ENCODE measurements at places on chromosomes 5 and 9. TPM values are rescaled to one million over a fixed set of nuclear protein-coding genes. Genes with fewer than 3 reads are reported as not detected.

Gene PCDHA12
- total RNA-seq = not detected

DNA sequence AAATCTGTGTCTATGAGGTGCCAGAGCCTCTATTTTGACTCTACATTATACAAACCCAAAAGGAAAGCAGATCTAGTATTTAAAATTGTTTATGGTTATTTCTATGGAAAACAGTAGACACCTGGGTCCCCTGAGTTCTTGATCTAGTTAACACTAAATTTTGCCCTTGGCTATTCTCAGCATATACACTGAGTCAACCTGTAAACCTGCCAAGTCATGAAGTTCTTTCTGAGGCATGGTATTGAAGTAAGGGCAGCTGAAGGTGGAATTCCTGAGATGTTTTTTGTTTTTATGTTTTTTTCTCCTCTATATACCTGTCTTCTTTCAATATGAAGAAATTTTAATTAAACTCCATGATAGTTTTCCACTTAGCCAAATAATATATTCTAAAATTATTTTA is 120.2 kb downstream of the PDE4D start:
- DNase-seq = no peak
- no peaks in the 10 kb centered on the region for H3K36me3 ChIP-seq
- H3K4me1 ChIP-seq = peaks cover 10% of the 10 kb centered on the region
- no peak overlapping the region for H3K27ac ChIP-seq

DNA sequence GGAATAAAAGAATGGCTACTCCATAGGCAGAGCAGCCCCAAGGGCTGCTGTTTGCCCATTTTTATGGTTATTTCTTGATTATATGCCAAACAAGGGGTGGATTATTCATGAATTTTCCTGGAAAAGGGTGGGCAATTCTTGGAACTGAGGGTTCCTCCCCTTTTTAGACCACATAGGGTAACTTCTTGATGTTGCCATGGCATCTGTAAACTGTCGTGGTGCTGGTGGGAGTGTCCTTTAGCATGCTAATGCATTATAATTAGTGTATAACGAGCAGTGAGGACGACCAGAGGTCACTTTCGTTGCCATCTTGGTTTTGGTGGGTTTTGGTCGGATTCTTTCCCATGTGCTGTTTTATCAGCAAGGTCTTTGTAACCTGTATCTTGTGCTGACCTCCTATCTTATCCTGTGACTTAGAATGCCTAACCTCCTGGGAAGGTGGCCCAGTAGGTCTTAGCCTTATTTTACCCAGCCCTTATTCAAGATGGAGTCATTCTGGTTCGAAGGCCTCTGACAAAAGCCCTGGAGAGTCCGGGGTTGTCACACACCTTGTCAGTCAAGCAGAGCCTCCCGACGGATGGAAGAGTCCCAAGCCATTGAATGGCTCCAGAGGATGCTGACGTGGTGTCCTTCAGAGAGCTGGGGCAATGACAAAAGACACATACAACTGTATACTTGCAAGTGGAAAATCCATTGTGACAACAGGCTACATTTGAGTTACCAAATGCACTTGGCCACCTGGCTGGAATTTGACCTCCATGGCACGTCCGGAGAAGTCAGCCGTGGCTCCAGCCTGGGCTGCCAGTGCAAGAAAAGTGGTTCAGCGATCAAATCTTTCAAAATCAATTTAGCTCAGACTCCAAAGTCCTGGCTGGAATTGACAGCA is 67.1 kb upstream of the CLINT1 start:
- no peaks in the 10 kb centered on the region for H3K27me3 ChIP-seq
- H3K4me3 ChIP-seq = no peak overlapping the region
- H3K4me1 ChIP-seq = no peaks in the 10 kb centered on the region
- H3K27ac ChIP-seq = no peak overlapping the region

Gene TMEM167A
- total RNA-seq = 39.5 TPM

DNA sequence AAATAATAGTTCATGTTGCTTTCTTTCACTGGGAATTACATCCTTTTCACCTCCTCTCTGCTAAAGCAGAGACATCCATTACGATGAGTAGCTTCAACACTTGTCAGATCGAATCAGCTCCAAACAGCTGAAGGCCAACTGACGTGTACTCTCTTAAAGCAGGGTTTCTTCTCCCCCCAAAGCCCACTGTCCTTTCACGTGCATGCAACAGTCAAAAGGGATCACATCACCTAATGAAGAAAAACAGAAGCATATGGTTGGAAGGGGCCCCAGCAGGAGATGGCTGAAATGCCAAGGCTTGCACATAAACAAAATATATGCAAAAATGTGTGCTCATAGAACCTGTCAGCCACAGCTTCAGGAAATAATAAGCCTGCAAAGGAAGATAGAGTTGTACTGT is 421.6 kb downstream of the ANXA1 start:
- H3K4me1 ChIP-seq = no peaks in the 10 kb centered on the region
- no peak overlapping the region for H3K4me3 ChIP-seq
- H3K27me3 ChIP-seq = no peaks in the 10 kb centered on the region
- no peaks in the 10 kb centered on the region for H3K36me3 ChIP-seq

DNA sequence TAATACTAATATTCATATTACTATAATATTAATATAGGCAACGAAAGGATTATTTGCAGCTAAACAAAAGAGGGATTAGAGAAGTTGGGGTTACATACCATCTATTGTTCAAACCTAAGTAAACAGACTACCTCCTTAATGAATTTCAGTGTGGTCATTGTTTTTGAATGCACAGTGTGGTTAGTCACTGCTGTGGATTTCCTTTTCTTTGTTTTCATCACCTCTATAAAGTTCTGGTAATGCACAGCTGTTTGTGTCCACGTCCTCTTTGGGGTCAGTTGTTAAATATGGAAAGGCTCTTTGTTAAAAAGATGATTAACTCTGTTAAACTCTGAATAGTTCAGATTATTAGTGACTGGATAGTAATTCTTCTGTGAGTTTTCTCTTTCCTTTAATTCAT is 233.6 kb downstream of the MAST4 start:
- peak overlapping the region; percentile 69 for H3K27ac ChIP-seq
- DNase-seq = no peak
- H3K36me3 ChIP-seq = no peaks in the 10 kb centered on the region
- H3K27me3 ChIP-seq = no peaks in the 10 kb centered on the region
- H3K4me1 ChIP-seq = peaks cover 66% of the 10 kb centered on the region
- peak overlapping the region; percentile 54 for H3K4me3 ChIP-seq

GRCh38 chr5:154077696-154078095 is 38.9 kb downstream of the MFAP3 start:
- H3K4me1 ChIP-seq = peaks cover 26% of the 10 kb centered on the region
- H3K27ac ChIP-seq = no peak overlapping the region
- H3K36me3 ChIP-seq = no peaks in the 10 kb centered on the region
- H3K4me3 ChIP-seq = no peak overlapping the region
- DNase-seq = no peak
- no peaks in the 10 kb centered on the region for H3K27me3 ChIP-seq

Gene TXNDC8
- not detected for total RNA-seq

Gene JAKMIP2
- total RNA-seq = 0.71 TPM

Gene CCNJL
- 10.1 TPM for total RNA-seq

DNA sequence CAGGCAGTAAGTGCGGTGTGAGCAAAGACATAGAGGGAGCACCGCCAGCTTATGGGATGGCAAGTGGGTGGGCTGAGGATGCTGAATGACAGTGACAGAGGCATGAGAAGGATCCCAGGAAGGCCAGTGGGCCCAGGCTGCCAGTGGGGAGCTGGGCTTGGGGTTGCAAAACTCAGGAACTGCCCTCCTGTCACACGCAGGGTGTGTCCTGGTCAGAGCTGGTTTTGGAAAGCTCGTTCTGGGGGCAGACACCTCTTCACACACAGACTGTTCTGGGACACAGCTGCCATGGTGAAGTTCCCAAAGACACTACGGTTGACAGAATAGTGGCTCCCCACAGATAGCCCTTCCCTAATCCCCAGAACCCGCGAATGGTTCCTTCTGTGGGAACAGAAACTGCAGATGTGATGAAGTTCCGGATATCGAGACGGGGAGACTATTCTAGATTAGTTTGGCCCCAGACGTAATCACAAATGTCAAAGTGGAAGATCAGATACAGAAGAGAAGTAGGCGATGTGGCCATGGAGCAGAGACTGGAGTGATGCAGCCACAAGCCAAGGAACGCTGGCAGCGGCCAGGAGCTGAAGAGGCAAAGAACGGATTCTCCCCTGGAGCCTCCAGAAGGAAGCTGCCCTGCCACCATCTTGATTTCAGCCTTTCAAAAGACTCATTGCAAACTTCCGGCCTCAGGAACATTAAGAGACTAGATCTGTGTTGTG is 159.0 kb downstream of the COL23A1 start:
- no peak overlapping the region for H3K27ac ChIP-seq
- DNase-seq = no peak
- no peak overlapping the region for H3K4me3 ChIP-seq
- H3K36me3 ChIP-seq = no peaks in the 10 kb centered on the region
- peaks cover 36% of the 10 kb centered on the region for H3K4me1 ChIP-seq
- no peaks in the 10 kb centered on the region for H3K27me3 ChIP-seq

GRCh38 chr5:33160871-33161270 is 279.9 kb upstream of the TARS1 start:
- no peak for DNase-seq
- no peaks in the 10 kb centered on the region for H3K27me3 ChIP-seq
- no peaks in the 10 kb centered on the region for H3K36me3 ChIP-seq
- no peak overlapping the region for H3K4me3 ChIP-seq
- no peak overlapping the region for H3K27ac ChIP-seq

Gene FAM151B
- 1.4 TPM for total RNA-seq

All from heart right ventricle (tissue), 16 donors.